GOT3 (cell line): ENCODE measurements at places on chromosomes 5 and 9.

GRCh38 chr5:84057211-84057610 lies 327.5 kb downstream of the EDIL3 start:
- no peak for DNase-seq

DNA sequence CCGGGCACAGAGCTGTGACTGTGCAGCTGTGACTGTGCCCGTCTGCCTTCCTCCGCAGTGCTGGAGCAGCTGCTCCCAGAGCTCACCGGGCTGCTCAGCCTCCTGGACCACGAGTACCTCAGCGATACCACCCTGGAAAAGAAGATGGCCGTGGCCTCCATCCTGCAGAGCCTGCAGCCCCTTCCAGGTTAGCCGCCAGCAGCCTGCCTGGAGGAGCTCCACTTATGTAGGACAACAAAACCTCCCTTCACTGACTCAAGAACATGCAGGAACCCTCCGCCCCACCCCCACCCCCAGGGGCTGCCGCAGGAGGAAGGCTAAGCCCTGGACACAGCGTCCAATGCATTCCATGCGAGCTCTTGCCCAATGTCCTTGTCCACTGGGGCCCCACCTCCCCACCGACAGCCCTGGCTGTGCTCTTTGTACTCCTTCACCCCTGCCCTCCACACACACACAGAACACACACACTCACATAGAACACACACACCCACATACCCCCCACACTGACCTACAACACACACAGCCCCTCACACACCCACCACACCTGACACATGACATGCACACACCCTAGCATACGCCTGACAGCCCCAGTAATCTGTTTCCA lies 27.9 kb downstream of the AFAP1L1 start:
- no peak for DNase-seq

- no peak for DNase-seq
Measured at GRCh38 chr5:65076251-65076869, 307.6 kb downstream of the CWC27 start.

- DNase-seq: no peak
Measured at GRCh38 chr5:141825791-141826560, 52.2 kb downstream of the PCDH1 start.

DNA sequence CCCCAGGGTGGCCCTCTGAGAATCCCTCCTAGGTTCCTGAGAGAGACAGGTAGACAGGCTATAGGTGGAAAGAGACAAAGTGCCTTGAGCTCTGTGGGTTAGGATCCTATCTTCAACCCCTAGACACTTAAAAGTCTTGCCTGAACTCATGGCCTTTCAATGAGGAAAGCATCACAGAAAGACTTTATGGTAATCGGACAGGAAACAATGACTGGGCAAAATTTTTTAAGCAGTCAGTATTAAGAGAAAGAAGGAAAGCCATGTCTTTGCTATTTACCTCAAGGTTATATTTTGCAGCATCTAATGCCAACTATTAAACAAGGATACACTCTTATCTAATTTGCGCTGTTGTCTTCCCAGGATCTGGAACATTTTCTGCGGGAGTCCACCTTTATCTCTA lies 93.2 kb downstream of the PCSK1 start:
- no peak for DNase-seq
